ENCODE measurements at places on chromosomes 3 and 15.

DNA sequence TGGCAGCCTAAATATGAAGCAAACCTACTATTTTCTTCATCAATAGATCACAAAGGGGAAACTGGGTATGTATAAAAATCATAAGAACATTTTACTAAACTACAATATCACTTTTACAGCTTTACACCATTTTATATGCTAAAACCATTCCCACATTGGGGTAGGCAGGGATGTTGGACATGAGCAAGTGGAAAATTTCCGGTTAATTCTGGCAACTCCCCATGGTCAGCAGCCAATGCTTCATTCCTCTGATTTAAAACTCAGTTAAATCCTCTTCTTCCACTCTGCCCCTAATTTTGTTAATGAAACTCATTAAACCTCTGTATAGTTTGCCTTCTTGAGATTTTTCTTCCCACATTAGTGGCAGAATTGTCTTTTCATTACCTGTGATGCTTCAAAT, 552.5 kb upstream of the NECTIN3 start:
- DNase-seq = no peak

- DNase-seq = no peak
Observed at GRCh38 chr15:46278486-46279090, 643.8 kb downstream of the SQOR start.

GRCh38 chr3:64244011-64244942, 19.0 kb upstream of the PRICKLE2 start:
- DNase-seq = no peak

- DNase-seq = no peak
Observed at GRCh38 chr3:72255191-72255590, 470.2 kb upstream of the PROK2 start.

GRCh38 chr3:16828815-16829214, 55.9 kb upstream of the PLCL2 start:
- peak; percentile 49 for DNase-seq

DNA sequence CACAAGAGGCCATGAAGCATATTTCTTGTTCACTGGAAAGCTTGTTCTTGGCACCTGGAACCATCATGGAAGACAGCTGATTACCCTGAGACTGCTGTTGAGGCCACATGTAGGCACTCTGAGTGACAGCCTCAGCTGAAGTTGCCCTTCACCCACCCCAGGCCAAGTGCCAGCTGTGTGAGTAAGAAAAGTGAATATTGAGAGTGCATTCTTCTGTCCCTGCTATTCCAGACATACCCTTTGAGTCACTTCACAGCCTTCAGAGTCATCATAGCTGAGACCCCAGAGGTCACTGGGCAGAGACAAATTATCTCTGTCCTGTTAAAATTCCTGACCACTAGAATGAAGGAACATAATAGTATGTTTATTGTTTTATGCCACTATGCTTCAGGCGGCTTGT, 79.6 kb downstream of the NFKBIZ start:
- DNase-seq = no peak

- no peak for DNase-seq
Observed at GRCh38 chr3:179969525-179969924, 67.2 kb downstream of the PEX5L start.

DNA sequence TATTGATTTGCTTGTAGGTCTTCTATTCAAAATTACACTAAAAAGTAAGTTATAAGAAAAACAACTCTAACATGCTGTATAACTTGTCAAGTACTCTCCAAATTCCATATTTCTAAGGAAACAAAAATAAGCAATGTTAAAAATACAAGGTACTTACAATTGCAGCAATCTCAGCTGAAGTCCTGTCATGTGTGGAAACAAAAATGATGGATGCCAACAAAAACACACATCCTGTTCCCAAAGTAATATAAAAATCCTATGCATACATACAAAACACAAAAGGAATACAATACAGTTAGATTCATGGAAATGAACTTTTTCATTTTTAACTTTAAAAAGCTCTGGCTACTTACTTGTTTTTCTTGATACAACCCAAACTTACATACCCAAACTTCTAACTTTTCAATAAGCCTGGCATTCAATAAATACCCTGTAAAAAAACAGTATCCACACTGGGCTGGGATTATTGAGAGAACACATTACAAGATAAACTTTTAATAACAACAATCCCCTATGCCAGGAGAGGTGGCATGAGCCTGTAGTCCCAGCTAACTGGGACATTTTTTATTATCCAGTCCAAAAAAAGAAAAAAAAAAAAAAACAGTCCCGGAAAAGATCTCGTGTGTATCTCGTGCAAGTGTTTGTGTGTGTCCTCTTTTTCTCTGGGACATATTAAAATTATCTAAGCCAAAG, 14.7 kb downstream of the CMTM6 start:
- no peak for DNase-seq

DNA sequence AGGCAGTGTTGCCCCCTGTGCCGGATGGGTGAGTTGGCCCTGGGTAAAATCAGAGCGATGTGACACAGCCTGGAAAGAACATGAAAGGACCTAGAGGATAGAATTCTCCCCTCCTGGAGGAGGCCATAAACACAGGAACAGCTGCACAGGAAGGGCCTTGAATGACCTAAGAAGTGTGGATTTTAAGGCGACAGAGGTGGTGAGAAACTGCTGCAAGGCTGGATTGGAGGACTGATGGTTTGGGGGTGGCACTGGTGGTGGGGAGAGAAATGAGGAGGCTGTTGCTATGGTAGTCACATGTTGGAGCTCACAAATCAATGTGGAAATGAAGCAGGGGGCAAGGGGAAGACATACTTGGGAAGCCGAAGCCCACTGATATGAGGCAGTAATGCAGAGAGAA, 13.8 kb downstream of the XIRP1 start:
- no peak for DNase-seq

DNA sequence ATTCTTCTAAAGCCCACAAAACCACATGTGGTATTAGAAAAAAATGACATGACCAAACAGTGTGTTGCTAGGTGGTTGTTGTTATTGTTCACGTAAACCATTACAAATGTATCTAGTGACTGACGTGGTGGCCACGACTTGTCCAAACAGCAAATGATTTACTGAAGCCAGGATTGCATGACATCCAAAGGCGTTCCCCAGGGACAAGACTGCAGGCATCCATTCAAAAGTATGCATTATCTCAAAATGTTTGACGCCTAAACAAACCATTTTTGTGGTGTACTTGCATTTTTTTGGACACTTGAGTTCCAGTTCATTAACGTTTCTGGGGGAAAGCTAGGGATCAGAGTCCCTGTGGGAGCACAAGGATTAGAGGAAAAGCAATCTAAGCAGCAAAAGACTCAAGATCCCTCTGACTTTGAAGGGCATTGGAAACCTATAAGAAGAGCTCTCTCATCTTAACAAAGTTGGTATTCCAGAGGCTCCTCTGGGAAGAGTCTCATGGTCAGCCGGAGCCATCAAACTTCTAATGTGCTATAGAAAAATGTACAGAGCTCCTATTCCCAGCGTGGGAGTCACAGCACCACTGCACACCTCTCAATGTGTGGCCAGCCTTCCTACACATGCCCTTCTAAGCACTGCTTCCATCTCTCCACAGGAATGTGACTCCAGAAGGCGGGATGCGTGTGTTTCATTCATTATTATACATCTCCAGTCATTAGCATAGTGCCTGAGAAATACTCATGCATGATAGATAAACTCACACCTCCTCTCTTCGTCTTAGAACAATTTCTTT, 62.9 kb downstream of the FBN1 start:
- no peak for DNase-seq

DNA sequence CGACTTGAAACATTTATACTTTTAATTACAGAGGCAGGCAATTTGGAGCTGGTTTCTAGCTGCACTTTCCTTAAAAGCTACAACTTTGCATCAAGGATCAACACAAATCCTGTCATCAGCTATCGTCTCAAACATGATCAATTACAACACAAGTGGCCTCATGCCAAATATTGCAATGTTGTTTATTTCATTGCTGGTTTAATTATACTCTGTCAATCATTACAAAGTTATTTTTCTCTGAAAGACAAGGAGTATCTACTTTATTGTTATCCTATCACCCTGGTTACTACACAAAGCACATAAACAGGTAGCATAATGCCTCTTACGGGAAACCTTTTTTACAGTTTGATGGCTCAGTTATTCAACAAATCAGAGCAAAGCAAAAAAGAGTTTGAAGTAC, 58.0 kb upstream of the FOXB1 start:
- DNase-seq = no peak

GRCh38 chr3:196189566-196190347, 21.4 kb downstream of the ZDHHC19 start:
- no peak for DNase-seq

- DNase-seq = peak; percentile 19
Observed at GRCh38 chr3:184808021-184808420, 3.9 kb upstream of the VPS8 start.

- no peak for DNase-seq
Observed at GRCh38 chr15:86034904-86035303, 44.8 kb upstream of the AGBL1 start.

DNA sequence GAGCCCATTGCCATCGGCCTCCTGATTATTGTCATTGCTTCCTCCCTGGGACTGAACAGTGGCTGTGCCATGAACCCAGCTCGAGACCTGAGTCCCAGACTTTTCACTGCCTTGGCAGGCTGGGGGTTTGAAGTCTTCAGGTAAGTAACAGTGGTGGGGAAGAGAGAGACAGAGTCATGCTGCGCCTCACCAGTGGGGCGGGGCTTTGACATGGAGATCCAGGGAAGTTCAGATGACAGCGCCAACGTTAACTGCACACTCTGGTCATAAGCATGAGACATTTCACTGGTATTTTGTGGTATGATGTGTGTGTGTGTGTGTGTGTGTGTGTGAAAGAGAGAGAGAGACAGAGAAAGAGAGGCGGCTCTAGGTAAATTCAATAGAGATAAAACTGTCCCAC, 41.0 kb downstream of the AQP9 start:
- no peak for DNase-seq

DNA sequence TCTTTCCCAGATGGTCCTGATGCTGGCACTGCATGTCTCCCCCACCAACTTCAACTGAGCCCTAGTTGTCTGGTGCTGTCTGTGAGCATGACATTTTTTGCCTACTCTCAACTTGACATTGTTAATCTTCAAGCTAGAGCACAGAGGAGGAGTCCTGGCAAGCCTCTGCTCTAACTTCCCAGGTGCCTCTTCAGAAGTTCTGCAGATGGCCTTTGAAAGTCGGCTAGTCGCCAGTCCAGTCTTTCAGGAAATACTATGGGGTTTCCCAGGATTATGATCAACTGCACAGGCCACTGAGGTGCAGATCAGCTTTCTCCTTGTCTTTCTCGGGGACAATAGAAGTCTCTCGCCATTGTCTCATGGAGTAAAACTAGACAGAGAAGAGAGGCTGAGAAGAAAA, 86.7 kb downstream of the ST8SIA2 start:
- DNase-seq = no peak

- DNase-seq = no peak
Observed at GRCh38 chr3:9229879-9230278, 19.6 kb downstream of the SRGAP3 start.

DNA sequence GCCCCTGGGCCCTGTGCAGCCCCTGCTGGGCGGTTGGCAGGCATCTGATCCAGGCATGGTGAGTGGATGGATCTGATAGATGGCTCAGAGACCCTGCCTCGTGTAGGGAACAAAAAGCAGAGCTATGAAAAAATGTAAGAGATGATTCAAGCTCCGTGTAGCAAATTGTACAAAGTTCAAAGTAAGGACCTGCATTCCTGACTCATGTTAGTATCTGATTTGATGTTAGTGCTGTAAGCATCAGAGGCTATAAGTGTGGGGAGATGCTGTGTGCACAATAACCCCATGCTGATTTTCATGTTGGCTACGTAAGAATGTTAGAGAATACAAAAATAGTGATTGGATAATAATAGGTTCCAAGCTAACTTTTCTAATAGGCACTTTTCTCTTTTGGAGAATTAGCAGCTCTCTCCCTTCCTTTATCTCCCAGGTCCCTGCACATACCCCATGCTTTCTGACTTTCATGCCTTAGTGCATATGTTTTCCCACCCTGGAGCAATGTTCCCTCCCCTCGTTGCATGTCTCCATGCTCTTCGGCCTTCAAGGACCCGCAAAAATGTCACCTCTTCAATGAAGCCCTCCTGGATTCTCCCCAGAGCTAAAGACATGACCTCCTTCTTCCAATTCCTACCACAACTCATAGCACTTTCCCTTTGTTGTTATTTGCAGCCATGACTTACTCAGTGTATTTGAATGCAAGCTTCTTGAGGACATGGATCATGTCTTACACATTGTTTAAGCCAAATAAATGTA, 1.6 kb downstream of the CCR9 start:
- DNase-seq = no peak

GRCh38 chr3:172125963-172126457, 86.6 kb downstream of the FNDC3B start:
- DNase-seq = no peak

DNA sequence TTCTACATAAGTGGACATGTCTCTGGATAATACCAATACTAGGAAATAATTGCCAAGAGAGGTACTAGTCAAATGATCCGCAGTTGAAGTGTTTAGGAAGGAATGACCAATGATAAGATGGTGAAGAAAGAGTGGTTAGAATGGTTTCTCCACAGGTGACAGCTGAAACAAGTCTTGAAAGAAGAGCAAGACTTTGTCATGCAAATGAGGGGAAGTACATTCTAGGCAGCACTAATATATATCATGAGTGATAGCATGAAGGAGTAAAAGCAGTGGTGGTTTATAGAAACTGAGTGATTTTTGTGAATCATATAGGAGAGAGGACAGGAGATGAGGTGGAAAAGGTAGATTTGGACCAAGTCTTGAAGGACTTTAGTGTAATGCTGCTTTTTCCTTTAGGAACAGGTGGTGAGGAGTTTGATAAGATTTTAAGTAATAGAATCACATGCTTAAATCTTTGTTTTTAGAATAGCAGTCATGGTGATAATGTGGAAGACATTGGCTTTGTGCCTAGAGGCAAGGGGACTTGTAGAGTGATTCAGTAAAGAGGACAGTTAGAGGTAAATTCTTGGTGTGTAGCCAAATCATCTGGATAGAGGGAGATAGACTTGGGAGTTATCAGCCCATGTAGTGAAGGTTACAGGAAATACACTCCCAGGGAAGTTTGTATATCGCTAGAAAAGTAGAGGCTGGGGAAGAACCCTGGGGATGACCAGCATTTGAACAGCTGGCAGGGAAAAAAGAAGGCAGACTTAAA, 31.9 kb downstream of the SLMAP start:
- DNase-seq = no peak
